ENCODE measurements at places on chromosomes 5 and 9.

DNA sequence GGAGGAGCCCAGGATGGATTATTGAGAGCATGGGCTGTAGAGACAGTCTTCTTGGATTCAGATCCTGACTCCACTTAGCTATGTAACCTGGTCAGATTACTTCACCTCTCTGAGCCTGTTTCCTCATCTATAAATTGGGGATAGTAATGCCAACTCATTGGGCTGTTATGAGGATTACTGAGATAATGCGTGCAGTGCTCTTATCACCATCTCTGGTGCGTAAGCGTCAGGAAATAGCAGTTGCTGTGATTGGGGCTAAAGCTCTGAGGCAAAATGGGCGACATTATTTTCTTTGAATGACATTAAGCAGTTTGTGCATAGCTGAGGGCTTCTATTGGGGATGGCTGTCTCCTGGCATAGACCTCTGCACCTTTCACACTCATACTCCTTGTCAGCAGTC lies 995 bp upstream of the MSMP start:
- DNase-seq: no peak

DNA sequence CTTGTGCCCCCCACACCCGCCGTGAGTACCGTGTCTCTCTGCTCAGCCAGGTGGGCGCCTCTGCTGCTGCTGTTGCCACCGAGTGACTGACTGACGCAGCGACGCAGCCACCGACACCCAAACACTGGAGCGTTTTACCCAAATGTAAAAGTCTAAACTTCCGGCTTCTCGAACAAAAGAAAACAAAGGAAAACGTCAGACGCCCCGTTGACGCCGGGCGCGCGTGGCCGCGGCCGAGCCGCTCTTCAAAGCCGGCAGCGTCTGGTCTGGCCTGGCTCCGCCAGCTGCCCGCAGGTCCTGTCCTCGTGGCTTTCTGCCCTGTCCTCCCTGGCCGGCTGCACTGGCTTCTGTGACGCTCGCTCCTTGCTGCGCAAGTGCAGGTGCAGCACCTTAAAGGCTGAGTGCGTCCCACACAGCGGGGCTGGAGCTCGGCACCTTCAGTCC lies 41.4 kb upstream of the CLPTM1L start:
- peak; percentile 28 for DNase-seq

DNA sequence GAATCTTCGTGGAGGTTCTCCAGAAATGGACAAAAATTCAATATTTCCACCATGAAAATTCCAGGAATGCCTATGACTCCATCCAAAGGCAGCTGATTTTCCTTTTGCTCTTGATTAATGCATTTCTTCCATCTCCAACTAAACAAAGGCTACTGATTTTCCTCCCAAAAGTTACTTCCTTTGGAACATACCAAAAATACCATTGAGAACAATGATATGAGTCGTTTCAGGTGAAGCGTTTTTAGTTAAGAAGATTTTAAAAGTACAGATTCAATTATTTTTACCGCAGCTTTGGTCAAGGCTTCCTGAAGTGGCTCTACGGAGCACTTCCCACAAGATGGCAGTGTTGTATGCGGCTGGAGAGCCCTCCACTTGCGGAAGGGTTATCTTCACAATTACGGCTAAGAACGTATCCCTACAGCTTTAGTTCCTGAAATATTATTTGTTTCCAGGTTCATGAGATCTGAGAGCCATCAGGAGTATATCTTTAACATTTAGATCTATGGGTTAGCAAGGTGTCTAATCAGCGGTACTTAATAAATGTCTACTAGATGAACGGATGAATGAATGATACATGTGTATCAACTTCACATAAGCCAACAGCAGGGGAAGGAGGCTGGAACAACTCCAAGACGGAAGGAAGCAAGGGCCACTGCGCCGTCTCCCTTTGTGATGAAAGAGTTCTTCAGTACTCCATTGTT lies 35.9 kb upstream of the ARSB start:
- peak; percentile 53 for DNase-seq

GRCh38 chr5:97364731-97365130 lies 181.7 kb upstream of the RIOK2 start:
- DNase-seq: no peak

DNA sequence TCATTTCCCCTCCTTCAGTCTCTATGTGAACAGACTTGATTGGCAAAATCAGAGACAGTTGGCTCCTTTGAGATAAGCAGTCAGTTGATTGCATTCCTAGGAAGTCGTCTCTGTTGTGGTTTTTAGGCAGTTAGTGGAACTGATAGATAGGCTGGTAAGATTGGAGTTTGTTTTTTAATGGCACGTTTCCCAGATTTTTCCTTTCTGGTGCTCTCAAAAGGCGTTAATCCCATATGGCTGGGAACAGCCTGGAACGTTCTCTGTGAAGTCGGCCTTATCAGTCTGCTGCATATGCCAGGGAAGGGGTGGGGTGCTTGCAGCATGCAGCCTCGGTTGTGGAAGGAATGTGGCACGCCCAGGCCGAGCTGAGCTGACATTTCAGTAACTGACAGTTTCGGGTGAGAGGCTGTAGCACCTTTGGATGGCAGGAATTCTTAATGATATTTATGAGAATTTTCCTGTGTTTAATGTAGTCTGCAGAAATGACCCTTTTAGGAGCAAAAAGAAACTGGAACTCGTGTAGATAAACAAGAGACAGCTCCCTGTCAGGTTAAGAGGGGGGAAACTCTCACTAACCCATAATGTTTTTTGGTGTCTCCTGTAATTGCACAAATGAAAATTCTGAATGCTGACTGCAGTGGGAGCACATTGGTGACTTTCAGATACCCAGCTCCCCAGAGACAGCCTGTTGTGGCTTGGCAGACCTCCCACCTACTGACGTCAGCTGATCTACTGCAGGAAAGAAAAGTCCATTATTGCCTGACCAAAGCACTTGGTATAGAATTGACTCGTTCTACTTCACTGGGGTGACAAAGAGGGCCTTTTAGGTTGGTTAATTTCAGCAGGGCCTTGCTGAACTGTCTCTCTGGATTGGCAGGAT lies 6.3 kb downstream of the SPTAN1 start:
- DNase-seq: peak; percentile 8

DNA sequence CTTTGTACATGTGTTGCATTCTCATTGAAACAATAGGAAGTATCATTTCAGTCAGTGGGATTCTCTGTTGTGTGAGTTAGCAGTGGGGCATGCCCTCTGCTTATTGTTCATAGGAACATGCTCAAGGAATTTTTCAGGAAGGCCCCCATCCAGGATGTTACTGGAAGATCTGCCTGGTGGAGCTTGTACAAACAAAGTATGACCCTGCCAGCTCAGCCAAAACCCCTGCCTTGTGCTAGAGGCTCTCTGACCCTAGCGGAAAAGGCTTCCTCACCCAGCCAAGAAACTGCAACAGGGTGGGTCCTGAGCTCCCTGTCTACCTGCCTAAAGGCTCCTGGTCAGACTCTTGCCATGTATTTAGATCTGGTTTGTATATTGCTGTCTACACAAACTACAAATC lies 43.2 kb downstream of the MRRF start:
- no peak for DNase-seq

- no peak for DNase-seq
Observed at GRCh38 chr5:145244251-145244650, 590.9 kb downstream of the PRELID2 start.

DNA sequence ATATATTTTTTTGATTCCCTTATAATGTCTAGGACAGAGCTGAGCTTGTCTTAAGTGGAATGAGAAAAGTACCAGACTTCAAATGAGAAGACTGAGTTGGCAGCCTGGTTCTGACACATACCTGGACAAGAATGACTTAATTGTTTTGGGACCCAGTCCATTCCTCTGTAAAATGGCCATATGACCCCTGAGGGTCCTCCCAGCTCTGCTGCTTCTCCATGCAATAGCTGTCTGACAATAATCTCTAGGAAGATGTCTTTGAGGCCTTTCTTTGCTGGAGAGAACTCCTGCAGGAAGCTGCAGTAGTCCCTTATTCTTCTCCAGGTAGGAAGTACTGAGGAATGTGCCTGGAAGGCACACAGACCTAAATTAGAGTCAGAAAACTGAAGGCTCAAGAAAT lies 55.9 kb upstream of the SLIT3 start:
- DNase-seq: no peak

DNA sequence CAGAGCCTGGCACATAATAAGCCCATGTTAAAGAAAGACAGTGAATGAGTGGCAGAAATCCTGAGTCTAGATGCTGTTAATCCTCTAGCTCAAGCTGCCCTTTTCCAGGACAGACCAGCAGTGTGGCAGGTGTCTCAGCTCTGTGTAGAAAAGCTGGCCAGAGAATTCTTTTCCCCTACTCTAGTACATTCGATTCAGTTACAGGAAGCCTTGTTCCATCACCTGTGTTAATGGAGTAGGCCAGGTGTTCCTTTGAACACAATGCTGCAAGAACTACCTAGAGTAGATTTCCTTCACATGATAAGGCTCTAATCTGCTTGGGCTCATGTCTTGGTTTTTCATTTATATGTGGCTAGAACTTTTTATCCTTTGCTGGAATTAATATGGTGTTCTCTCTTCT lies 52.5 kb downstream of the NUP214 start:
- DNase-seq: no peak

DNA sequence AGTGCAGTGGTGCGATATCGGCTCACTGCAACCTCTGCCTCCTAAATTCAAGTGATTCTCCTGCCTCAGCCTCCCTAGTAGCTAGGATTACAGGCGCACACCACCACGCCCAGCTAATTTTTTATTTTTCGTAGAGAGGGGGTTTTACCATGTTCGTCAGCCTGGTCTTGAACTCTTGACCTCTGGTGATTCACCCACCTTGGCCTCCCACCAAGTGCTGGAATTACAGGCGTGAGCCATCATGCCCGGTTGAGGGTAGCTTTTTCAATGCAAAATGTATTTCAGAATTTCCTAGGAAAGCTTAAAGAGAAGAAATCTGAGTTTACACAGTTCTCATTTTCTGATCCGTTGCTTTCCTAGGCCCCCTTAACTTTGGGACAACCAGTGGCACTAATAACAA lies 15.7 kb downstream of the BDP1 start:
- DNase-seq: no peak

DNA sequence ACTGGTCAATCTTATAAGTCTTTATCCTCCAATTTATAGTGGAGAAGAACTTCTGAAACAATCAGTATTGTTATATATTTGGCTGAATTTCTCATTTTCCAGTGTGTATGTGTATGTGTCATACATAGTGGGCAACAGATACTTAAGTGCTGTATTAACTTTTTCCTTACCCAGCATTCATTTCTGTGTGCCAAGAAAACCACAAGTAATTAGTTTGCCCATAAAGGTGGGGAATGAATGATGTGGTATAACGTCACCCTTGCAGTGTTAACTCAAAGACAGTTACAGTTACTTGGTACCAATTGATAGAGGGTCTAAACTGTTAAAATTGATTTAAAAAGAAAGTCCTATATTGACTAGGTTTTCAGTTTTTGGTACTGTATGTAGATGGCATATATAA lies 2.0 kb downstream of the OGN start:
- DNase-seq: no peak

DNA sequence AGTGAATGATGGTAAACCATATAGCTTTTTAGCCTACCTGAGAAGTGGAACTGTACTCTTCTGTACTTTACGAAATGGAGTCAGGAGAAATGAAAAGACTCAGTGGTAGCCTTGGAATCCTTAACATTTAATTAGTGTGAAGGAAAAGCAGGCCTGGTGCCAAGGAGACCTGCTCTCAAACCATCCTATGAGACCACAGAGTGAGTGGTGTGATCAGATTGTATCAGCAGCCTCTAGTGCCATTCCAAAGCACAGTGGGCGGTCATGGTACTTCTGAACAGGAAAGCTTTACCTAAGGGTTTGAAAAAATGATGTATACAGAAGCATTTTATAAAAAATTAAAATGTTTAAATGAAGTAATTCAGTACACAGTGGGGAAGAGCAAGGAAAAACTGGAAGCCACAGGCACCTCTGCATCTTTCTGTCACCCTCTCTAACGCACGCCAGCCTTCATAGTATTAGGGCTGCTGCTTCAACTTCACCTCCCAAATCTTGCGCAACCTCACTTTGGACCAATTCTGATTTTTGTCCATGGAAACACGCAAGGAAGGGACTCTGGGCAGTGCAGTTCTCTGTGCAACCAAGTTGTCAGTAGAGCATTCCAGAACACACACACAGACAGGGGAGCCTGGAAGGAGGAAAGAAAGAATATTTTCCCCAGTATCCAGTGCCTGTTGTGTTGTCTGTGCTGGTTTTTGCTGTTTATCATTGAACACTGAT lies 203.7 kb downstream of the SH3GL2 start:
- no peak for DNase-seq

DNA sequence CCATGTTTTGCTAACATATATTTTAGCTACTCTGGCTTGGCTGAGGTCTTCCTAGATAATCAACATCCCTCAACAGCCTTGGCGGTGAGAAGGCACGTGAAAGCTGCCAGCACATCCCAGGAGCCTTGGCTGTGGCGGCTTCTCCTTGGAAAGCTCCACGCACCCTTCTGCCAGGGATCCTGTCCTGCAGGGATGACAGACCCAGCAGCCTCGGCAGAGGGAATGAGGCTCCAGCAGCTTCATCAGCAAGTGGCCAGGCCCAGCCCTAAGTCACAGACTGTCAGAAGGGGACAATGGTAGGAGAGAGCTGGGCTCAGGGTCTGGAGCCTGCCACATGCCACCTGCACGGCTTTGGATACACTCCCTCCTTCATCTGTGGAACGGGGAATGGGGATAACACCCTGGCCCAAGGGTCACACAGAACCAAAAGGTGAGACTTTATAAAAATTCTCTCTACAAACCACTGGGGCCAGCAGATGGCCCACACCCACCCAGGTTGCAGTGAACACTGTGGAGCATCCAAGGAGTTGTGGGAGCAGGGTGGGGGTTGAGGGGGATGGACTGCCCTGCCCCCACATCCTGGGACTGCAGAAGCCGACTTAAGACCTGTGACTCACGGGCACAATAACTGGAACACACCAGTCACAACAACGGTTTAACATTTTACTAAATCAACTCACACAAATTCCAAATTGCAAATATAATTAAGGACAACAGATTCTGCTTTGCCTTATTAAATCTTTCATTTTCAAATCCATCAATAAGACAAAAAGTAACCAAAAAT lies 65.1 kb downstream of the MACROH2A1 start:
- DNase-seq: no peak

- DNase-seq: no peak
Observed at GRCh38 chr5:97918620-97919019, 735.6 kb upstream of the RIOK2 start.

DNA sequence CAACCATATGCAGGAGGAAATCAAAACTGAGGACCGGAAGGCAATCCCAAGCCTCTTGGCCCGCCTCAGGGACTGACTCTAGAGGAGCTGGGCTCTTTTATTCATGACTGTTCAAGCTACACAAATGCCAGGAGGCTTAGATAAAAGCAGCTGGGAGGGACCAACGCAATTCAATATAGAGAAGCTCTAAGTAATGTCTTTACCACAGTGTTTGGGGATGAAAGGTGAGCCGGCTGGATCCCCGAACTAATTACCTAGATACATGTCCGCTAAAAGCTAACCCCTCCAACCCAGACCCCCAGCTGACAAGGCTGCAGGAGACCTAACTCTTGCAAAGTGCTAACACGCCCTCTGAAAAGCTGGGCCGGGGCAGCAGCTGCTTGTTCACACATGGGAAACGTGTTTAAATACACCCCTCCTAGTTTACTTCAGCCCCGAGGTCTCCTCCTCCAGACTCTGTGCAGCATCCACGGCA lies 67.5 kb downstream of the TLE1 start:
- peak; percentile 37 for DNase-seq
